ENCODE measurements at places on chromosomes 6 and 20. TPM values are rescaled to one million over a fixed set of nuclear protein-coding genes. Genes with fewer than 3 reads are reported as not detected.
A peak's percentile ranks its signal among the peaks of the same experiment; 100 is the strongest.

DNA sequence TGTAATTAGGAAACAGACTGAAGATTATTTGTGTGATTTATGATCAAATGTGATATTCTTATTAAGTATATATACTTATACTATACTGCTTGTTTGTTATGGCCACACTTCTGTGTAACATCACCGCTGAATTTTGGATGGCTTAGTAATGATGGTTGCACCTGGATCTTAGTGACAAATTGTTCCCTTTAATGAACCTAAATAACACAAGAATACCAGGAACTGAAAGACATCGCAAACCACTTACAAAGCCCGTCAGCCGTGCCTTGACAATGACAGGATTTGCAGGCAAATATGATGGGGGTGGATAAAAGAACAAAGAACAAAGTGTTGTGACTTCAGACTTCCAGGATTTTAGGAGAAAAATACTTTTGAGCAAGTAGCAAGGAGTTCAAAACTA lies 67.1 kb downstream of the LAMP5 start:
- DNase-seq, result no peak
- no peaks in the 10 kb centered on the region for H3K27me3 ChIP-seq
- no peak overlapping the region for H3K4me3 ChIP-seq
- no peak overlapping the region for H3K27ac ChIP-seq

DNA sequence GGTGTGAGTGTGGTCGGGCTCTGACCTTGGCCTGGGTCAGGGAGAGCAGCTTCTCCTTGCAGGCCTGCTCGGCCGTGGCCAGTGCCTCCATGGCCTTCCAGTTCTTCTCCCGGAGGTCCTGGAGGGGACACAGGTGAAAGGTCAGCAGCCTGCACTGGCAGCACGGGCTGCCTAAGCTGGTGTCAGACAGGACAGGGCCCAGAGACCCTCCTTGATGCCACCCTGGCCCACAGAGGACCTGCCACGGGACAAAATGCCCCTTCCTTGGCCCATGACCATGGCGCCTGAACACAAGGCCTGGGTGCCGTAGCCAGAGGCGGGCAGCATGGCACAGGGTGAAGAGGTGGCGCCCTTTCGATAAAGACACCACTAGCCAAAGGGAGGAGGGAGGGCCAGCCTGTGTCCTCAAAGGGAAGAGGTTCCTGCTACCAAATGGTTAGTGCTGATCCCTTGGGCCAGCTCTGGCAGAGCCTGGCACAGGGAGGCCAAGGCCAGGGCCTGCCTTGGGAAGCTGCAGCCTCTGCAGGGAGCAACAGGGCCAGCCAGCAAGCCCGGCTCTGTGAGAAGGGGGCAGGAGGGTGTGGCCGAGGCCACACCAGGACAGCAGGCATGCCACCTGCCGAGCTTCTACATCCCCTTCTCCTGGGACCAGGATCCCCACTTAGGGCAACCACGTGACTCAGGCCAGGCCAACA lies 54.8 kb downstream of the DSTN start:
- no peaks in the 10 kb centered on the region for H3K27me3 ChIP-seq
- H3K4me3 ChIP-seq, result no peak overlapping the region
- DNase-seq, result peak; percentile 16
- H3K4me1 ChIP-seq, result no peaks in the 10 kb centered on the region
- no peaks in the 10 kb centered on the region for H3K36me3 ChIP-seq

GRCh38 chr20:51061418-51062045 lies 38.6 kb upstream of the KCNG1 start:
- no peaks in the 10 kb centered on the region for H3K36me3 ChIP-seq
- H3K4me1 ChIP-seq, result no peaks in the 10 kb centered on the region
- no peaks in the 10 kb centered on the region for H3K27me3 ChIP-seq
- no peak overlapping the region for H3K27ac ChIP-seq
- DNase-seq, result no peak
- no peak overlapping the region for H3K4me3 ChIP-seq

GRCh38 chr6:111339294-111339693 lies 143.7 kb downstream of the REV3L start:
- peaks cover 4% of the 10 kb centered on the region for H3K36me3 ChIP-seq
- H3K4me3 ChIP-seq, result no peak overlapping the region
- DNase-seq, result no peak
- H3K4me1 ChIP-seq, result no peaks in the 10 kb centered on the region
- no peak overlapping the region for H3K27ac ChIP-seq
- H3K27me3 ChIP-seq, result no peaks in the 10 kb centered on the region

DNA sequence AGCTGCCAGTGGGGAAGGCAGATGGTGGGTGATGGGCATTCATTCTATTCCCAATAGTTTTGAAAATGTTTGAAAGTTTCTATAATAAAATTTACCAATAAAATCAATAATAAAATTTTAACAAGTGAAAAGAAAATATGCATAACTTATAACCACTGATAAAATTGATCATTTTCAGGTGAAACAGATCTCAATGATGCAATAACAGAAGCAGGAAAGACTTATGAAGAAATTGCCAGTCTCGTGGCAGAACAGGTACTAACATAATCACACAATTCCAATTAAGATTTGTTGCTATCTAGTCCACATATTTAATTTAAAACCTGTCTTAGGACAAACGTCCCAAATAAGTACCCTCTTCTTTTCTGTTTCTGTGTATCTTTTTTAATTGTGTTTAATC lies 45.9 kb upstream of the SYNJ2 start:
- no peaks in the 10 kb centered on the region for H3K36me3 ChIP-seq
- no peak overlapping the region for H3K4me3 ChIP-seq
- no peaks in the 10 kb centered on the region for H3K27me3 ChIP-seq

DNA sequence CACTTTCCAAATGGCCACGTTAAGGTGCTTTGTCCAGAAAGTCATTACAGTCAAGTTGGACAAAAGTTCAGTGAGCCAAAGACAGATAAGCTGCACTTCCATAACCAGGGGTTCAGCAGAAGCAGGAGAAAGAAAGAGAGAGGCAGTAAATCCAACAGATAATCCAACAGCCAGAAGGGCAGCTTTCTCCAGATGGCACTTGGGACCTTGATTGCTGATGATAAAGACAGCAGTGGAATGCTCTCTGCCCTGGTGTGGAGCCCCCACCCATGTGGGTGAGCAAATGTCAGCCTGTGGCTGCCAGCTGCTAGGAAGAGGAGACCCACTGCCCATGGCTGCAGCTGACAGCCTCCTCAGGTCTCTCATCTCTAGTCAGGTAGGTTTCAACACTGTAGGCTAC lies 18.7 kb upstream of the NRSN1 start:
- H3K27ac ChIP-seq, result no peak overlapping the region
- H3K36me3 ChIP-seq, result no peaks in the 10 kb centered on the region
- no peak overlapping the region for H3K4me3 ChIP-seq
- H3K4me1 ChIP-seq, result no peaks in the 10 kb centered on the region
- DNase-seq, result no peak
- H3K27me3 ChIP-seq, result no peaks in the 10 kb centered on the region

DNA sequence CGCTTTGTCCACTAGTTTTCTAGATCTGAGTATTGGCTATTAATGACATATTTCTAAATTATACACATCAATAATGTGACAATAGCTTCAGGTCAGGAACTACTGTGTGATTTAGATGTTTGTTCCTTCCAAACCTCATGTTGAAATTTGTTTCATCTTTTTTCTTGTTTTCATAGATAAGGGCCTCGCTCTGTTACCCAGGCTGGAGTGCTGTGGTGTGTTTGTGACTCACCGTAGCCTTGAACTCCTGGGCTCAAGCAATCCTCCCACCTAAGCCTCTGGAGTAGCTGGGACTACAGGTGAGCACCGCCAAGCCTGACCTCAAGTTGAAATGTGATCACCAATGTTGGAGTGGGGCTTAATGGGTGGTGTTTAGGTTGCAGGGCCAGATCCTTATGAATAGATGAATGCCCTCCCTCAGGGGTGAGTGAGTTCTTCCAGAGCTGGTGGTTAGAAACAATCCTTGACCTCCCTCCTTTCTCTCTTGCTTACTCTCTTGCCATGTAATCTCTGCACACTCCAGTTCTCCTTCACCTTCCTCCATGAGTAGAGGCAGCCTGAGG lies 5.9 kb upstream of the NQO2 start:
- H3K27ac ChIP-seq, result no peak overlapping the region
- H3K27me3 ChIP-seq, result no peaks in the 10 kb centered on the region
- H3K4me3 ChIP-seq, result no peak overlapping the region
- H3K4me1 ChIP-seq, result no peaks in the 10 kb centered on the region

DNA sequence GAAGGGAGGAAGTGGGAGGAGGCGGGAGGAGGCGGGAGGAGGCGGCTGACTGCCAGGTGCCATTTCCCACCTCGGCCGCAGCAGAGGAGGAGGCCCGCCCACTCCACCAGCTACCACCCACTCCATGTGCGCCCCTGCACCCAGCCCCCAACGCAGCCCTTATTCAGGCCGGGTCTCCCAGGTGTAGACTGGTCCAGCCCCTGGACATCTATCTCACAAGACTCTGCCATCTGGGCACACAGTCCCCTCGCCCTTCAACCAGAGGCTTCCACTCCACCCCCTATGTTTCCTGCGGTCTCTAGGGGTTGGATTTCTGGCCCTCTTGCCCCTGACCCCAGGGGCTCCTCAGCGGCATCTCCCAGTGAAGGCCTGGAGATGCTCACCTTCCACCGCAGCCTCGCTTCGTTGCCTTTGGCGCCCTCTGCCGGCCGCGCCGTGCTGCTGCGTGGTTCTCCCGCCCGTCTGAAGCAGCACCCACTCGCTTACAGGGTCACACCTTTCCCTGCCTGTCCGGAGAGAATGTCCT lies 32.6 kb upstream of the FAM83D start:
- H3K27ac ChIP-seq, result no peak overlapping the region
- H3K4me3 ChIP-seq, result peak overlapping the region; percentile 15
- no peaks in the 10 kb centered on the region for H3K4me1 ChIP-seq
- no peaks in the 10 kb centered on the region for H3K27me3 ChIP-seq
- H3K36me3 ChIP-seq, result no peaks in the 10 kb centered on the region

GRCh38 chr6:85008296-85009009 lies 244.1 kb upstream of the TBX18 start:
- H3K27me3 ChIP-seq, result no peaks in the 10 kb centered on the region
- H3K27ac ChIP-seq, result no peak overlapping the region
- no peaks in the 10 kb centered on the region for H3K36me3 ChIP-seq
- no peak for DNase-seq

- no peak overlapping the region for H3K27ac ChIP-seq
- H3K4me1 ChIP-seq, result no peaks in the 10 kb centered on the region
- no peak for DNase-seq
- H3K27me3 ChIP-seq, result no peaks in the 10 kb centered on the region
These were observed 25.6 kb upstream of the HLA-A start for GRCh38 chr6:29916741-29917140.

GRCh38 chr20:56702931-56703840 lies 74.1 kb downstream of the TFAP2C start:
- DNase-seq, result no peak
- no peak overlapping the region for H3K4me3 ChIP-seq
- no peaks in the 10 kb centered on the region for H3K27me3 ChIP-seq
- H3K4me1 ChIP-seq, result no peaks in the 10 kb centered on the region

GRCh38 chr6:155454471-155454870 lies 1.2 kb downstream of the NOX3 start:
- no peak overlapping the region for H3K4me3 ChIP-seq
- no peak overlapping the region for H3K27ac ChIP-seq
- no peaks in the 10 kb centered on the region for H3K4me1 ChIP-seq
- H3K27me3 ChIP-seq, result no peaks in the 10 kb centered on the region
- no peaks in the 10 kb centered on the region for H3K36me3 ChIP-seq
- DNase-seq, result no peak

- H3K27me3 ChIP-seq, result no peaks in the 10 kb centered on the region
- H3K4me3 ChIP-seq, result peak within 1 kb of the TSS; percentile 10
- no peaks in the 10 kb centered on the region for H3K36me3 ChIP-seq
- peak; percentile 43 for DNase-seq
- H3K4me1 ChIP-seq, result no peaks in the 10 kb centered on the region
These were observed at the start of gene CALHM5 for GRCh38 chr6:116511424-116512110. CALHM5 (plus strand) TSS chr6:116511639; CDS start chr6:116511697, 58 bp downstream.

DNA sequence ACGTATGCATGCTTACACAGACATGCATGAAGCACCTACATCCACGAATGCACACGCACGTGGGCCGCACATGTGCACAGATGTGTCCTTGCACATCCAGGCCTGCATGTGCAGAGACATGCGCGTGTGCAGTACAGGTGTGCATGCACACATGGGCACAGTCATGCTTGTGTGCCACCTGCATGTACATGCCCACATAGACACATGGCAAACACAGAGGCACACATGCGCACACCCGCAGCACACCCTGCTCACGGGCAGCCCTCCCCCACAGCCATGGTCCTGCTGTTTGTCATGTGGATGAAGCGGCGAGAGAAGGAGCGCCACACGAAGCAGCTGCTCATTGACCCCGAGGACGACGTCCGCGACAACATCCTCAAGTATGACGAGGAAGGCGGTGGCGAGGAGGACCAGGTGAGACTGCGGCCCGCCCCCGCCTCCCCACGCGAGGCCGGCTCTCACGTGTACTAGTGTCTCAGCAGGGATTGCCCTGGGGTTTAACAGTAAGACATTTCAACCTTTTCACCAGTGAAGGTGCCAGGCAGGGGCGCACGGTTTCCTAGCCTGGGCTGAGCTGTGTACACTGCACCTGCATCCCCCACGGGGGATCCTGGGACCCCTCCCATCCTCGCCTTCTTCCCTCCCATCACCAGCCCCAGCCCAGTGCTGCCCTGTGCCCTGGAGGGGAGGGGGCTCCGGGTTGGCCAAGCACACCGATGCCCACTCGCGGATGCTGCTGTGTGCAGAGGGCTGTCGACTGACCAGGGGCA lies 132.8 kb downstream of the TAF4 start:
- H3K4me1 ChIP-seq, result no peaks in the 10 kb centered on the region
- no peak for DNase-seq
- H3K36me3 ChIP-seq, result no peaks in the 10 kb centered on the region
- H3K27ac ChIP-seq, result no peak overlapping the region

GRCh38 chr6:161368514-161368913 lies 94.7 kb upstream of the AGPAT4 start:
- no peaks in the 10 kb centered on the region for H3K36me3 ChIP-seq
- no peak overlapping the region for H3K27ac ChIP-seq
- DNase-seq, result no peak
- no peaks in the 10 kb centered on the region for H3K4me1 ChIP-seq
- H3K27me3 ChIP-seq, result no peaks in the 10 kb centered on the region

GRCh38 chr6:154304191-154304590 lies 52.4 kb downstream of the IPCEF1 start:
- H3K27ac ChIP-seq, result no peak overlapping the region
- H3K27me3 ChIP-seq, result no peaks in the 10 kb centered on the region
- H3K4me3 ChIP-seq, result no peak overlapping the region
- no peaks in the 10 kb centered on the region for H3K4me1 ChIP-seq
- no peak for DNase-seq

- H3K27me3 ChIP-seq, result no peaks in the 10 kb centered on the region
- no peak overlapping the region for H3K4me3 ChIP-seq
- H3K36me3 ChIP-seq, result no peaks in the 10 kb centered on the region
- no peaks in the 10 kb centered on the region for H3K4me1 ChIP-seq
- peak overlapping the region; percentile 30 for H3K27ac ChIP-seq
These were observed 178.8 kb upstream of the SNX9 start for GRCh38 chr6:157644043-157644810.

PIGT gene
- total RNA-seq, result 55.0 TPM

KCNG1 gene
- 69.2 TPM for total RNA-seq

TTK gene
- total RNA-seq, result 20.0 TPM

NFATC2 gene
- 36.4 TPM for total RNA-seq

PLTP gene
- 31.2 TPM for total RNA-seq

TRIM40 gene
- total RNA-seq, result not detected

Measured in uterus (tissue), 4 donors.